HepG2 (cell line): ENCODE measurements at places on chromosomes 11 and 22. TPM values are rescaled to one million over a fixed set of nuclear protein-coding genes. Genes with fewer than 3 reads are reported as not detected.

- no peak overlapping the region for H3K27ac ChIP-seq
- H3K36me3 ChIP-seq = no peaks in the 10 kb centered on the region
- H3K27me3 ChIP-seq = no peaks in the 10 kb centered on the region
- H3K4me1 ChIP-seq = no peaks in the 10 kb centered on the region
- H3K4me3 ChIP-seq = no peak overlapping the region
- DNase-seq = no peak
Measured at GRCh38 chr11:127859941-127860354, 727.4 kb downstream of the ETS1 start.

- no peaks in the 10 kb centered on the region for H3K4me1 ChIP-seq
- no peak overlapping the region for H3K27ac ChIP-seq
- H3K4me3 ChIP-seq = no peak overlapping the region
- DNase-seq = no peak
- no peaks in the 10 kb centered on the region for H3K27me3 ChIP-seq
Measured at GRCh38 chr11:121589946-121590537, 137.3 kb upstream of the SORL1-AS1 start.

DNA sequence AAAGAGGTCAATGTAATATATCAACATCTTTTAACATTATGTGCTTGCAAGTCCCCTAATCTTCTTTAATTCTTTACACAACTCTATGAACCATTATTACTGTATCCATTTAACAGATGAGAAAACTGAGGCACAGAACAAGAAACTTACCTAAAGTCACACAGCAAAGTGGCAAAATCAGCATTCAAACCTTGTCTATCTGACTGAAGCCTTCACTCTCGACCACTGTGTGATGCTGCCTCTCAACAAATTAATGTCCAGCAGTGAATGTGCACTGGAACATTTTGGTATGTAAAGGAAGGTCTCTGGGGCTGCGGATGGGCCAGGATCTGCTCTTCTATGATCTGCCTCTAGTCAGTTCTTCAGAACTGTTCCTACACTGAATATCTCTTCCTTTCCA, 42.1 kb downstream of the PRCP start:
- no peak for DNase-seq
- H3K27ac ChIP-seq = no peak overlapping the region
- no peaks in the 10 kb centered on the region for H3K36me3 ChIP-seq
- no peaks in the 10 kb centered on the region for H3K4me1 ChIP-seq
- no peak overlapping the region for H3K4me3 ChIP-seq

Gene IGLL1
- total RNA-seq = not detected in 2 replicates

DNA sequence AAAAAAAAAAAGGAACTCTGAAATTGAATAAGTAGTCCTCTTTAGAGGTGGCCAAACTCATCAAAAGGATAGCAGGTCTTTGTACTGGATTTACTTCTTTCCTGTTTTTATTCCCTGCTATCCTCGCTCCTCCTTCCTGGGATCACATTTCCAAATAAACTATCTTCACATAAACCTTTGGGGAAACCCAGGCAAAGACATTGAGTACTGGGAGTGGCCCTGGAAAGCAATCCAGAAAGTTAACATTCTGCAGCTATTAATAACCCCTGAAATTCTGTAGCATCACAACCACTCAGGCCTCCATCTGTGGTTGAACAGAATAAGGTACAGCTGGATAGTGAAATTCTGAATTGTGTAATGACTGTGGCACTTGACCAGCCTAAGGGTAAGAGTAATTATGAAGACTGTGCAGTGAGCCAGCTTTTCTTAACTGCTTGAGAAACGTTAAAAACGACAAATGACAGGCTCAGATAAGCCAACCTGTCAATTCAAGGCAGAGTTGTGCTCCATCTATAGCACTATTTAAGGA, 58.8 kb downstream of the ISX start:
- H3K27me3 ChIP-seq = no peaks in the 10 kb centered on the region
- H3K4me3 ChIP-seq = no peak overlapping the region
- H3K4me1 ChIP-seq = 0 out of 2 replicates have a peak, but pooled peaks cover under 1% of the 10 kb centered on the region
- no peaks in the 10 kb centered on the region for H3K36me3 ChIP-seq

DNA sequence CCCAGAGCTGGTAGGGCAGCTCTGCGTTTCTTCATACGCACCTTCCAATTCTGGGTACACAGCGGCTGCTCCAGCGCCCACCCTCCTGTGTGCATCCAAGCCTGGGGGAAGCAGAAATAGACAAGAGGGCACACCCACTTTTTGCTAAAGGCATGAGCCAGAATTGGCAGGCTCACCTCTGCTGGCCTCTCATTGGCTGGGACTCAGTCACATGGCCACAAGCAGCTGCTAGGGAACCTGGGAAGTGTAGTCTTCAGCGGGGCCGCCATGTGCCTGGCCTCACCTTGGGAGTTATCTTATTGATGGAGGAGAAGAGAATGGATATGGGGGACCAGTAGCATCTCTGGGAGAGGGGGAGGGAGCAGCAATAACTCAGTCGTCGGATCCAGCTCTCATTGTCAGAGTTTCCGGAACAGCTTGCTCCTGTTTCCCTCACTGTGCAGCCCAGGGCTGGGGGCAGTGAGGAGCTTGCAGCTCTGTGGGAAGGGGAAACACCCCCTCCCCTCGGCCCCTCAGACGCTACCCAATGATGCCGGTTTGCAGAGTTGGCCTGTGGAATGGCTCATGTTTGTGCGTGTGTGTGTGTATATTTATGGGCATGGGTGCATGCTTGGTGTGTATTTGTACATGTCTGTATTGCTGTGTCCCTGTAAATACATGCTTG, 11.8 kb upstream of the MIEF1 start:
- H3K27me3 ChIP-seq = 0 out of 2 replicates have a peak, but pooled peaks cover 2% of the 10 kb centered on the region
- no peak overlapping the region for H3K27ac ChIP-seq
- H3K36me3 ChIP-seq = no peaks in the 10 kb centered on the region

DNA sequence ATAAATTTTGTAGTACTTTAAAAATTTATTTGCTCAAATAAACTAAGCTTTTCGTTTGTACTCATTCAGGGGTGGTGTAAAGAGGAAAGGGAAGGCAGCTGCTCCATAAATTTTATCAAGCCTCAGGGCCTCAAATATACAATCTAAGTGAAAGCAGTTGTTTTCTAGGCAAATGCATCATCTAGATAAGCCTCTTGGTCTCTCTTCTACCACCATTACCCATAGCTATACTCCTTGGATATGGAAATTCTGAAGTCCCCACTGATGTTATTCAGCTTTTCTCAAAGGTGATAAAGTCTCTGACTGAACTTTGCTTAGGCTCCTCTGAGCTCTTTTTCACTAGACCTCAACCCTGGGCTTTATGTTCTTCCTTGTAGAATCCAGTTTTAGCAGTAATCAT, 1313.1 kb downstream of the JRKL start:
- H3K27me3 ChIP-seq = no peaks in the 10 kb centered on the region
- H3K27ac ChIP-seq = no peak overlapping the region
- no peak overlapping the region for H3K4me3 ChIP-seq
- H3K4me1 ChIP-seq = no peaks in the 10 kb centered on the region
- no peaks in the 10 kb centered on the region for H3K36me3 ChIP-seq
- no peak for DNase-seq

DNA sequence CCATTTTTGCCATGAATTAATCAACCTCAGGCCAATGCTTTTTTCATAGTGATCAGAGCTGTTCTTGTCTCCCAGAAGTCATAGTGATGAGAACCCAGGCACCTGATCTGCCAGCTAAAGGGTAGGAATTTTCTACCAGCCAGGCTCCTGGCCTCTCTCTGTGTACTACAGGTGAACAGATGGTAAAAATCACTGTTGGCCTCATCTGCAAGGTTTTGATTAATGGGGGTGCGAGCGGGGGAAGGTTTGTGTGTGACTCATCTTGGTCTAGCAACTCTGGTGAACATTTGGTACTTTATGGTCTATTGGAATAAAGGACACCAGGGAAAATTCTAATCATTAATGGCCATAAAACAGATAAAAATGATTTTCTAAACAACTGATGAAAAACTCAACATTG, 14.4 kb upstream of the APOL4 start:
- no peaks in the 10 kb centered on the region for H3K27me3 ChIP-seq
- DNase-seq = no peak
- H3K36me3 ChIP-seq = no peaks in the 10 kb centered on the region
- H3K4me3 ChIP-seq = no peak overlapping the region
- H3K4me1 ChIP-seq = peaks cover 45% of the 10 kb centered on the region

Gene FLRT1
- total RNA-seq = 0.02 TPM in 1 of 2 replicates, not detected in the other

DNA sequence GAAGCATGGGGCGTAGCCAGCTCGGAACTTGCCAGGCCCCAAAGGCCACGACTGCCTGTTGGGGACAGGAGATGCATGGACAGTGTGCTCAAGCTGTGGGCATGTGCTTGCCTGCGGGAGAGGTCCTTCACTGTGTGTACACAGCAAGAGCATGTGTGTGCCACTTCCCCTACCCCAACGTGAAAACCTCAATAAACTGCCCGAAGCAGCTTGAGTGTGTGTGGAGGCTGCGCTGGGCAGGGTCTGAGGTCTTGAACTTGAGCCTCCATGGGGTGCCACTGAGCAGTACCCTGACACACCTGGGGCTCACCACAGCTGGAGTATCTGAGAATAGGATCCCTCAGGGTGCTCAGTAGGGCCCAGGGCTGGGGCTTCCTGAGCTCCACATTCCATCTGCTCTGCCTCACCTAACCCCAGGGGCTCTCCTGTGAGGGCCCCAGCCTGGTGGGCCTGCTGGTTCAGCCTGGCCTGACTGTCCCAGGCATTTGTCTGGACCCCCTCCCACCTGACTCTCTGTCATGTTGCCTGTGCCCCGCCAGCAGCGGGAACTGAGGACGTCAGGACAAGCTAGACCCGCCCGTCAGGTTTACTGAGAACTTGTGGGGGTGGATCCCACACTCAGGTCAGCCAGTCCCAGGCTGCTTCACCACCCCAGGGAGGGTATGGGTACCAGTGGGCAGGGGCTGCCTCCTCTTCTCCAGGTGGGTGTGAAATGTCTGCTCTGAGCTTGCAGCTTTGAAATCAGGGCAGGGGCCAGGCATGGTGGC, 3.2 kb downstream of the RASSF7 start:
- no peak overlapping the region for H3K27ac ChIP-seq
- no peak for DNase-seq
- no peak overlapping the region for H3K4me3 ChIP-seq
- H3K27me3 ChIP-seq = no peaks in the 10 kb centered on the region

DNA sequence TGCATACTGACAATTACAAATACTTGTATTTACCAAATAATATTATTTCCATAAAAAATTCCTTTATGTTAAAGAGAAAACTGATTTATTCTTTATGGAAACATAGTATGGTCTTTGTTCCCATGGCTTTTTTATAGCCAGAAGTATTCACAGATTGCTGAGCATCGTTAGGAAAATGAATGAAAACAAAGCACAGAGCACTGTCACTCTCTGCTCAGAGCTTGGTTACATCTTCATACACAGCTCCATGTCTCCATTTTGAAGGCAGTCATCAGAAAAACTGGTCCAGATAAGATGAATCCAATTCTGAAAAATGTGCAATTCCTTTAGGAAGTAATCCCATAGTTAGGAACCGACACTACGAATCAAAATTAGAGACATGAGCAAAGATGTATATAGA, 9.0 kb upstream of the SLC6A5 start:
- H3K27ac ChIP-seq = no peak overlapping the region
- no peak overlapping the region for H3K4me3 ChIP-seq
- H3K4me1 ChIP-seq = peaks cover 9% of the 10 kb centered on the region; the same call in 1 of the 2 replicates
- H3K36me3 ChIP-seq = no peaks in the 10 kb centered on the region

GRCh38 chr22:40271440-40271839, 74.9 kb upstream of the ADSL start:
- DNase-seq = no peak
- no peaks in the 10 kb centered on the region for H3K27me3 ChIP-seq
- no peak overlapping the region for H3K27ac ChIP-seq
- H3K4me3 ChIP-seq = no peak overlapping the region
- peaks cover 12% of the 10 kb centered on the region for H3K4me1 ChIP-seq

DNA sequence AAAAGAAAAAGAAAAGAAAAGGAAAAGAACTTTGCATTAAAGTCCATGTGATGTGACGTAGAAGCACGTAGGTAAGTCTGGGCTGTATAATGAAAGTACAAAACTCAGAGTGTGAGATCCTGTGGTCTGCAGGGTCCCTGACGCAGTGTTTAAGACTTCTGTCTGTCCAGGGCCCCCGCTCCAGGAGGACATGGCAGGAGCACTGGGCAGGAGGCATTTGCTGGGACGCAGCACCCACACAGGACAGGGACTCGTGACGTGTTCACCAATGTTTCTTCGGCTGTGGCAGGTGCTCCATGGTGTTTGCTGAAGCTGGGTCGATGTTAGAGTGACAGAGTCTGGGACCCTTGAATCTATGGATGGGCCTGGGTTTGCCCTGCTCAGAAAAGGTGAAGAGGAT, 348.1 kb downstream of the BRD1 start:
- no peak overlapping the region for H3K4me3 ChIP-seq
- H3K27me3 ChIP-seq = peaks cover 37% of the 10 kb centered on the region; the same call in 2 of the 3 replicates
- DNase-seq = no peak
- H3K27ac ChIP-seq = no peak overlapping the region

Gene MPST
- total RNA-seq = 94.8 and 133 TPM in 2 replicates

Gene GUCY1A2
- 0.07 TPM in 1 of 2 replicates, not detected in the other for total RNA-seq

Gene CALCA
- not detected in 2 replicates for total RNA-seq

Gene OVOL1
- total RNA-seq = not detected in 2 replicates

Gene LRRC55
- not detected in 2 replicates for total RNA-seq

GRCh38 chr11:60764879-60765278, 8.2 kb downstream of the MS4A15 start:
- H3K27ac ChIP-seq = no peak overlapping the region
- no peaks in the 10 kb centered on the region for H3K4me1 ChIP-seq
- DNase-seq = no peak
- H3K36me3 ChIP-seq = no peaks in the 10 kb centered on the region
- H3K27me3 ChIP-seq = 0 out of 2 replicates have a peak, but pooled peaks cover 1% of the 10 kb centered on the region
- H3K4me3 ChIP-seq = no peak overlapping the region

DNA sequence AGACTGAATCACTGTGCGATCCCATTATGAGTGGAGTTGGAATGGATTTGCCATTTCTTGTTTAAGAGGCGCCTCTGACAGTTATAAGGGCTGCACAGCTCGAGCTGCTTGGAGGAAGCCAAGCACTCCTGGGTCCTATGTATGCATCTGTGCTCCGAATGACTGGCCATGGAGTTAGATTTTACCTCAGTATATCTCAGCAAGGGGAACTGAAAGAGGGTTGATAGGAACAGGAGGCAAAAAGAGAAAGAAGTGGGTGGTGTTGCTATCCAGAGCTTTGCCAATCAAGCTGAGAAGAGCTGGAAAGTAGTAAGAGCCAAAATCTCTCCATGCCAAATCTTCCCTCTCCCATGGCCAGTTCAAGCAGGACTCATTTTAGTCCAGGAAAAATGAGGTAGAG, 632.0 kb upstream of the KIRREL3 start:
- no peak overlapping the region for H3K4me3 ChIP-seq
- H3K4me1 ChIP-seq = no peaks in the 10 kb centered on the region
